ENCODE measurements at places on chromosomes 1 and 21.

- DNase-seq = no peak
These were observed 38.9 kb downstream of the EPHB2 start for GRCh38 chr1:22749503-22749902.

DNA sequence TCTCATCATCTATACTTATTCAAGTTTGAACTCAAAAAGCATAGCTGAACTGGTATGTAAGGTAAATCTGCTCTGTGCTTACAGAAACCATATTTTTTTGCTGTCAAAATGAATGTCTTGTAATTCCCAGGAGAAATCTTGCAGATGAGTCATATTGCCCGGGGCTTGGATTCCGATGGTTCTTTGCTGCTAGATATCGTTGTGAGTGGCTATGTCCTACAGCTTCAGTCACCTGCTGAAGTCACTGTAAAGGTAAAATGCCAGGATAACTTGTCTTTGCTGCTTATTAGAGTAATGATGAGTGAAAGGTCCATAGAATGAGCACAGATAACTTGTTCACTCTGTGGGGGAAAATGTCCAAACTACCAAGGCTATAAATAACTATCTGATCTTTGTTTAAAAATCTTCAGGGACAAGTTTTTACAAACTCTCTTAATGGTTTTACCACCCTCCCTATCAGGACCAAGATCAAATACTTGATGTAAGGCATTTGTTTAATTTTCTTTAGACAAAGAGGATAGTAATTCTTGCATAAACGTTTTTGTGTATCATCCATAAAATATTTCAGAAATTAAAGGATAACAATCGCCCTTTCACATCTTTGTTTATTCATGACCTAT lies 222.3 kb downstream of the TPR start:
- no peak for DNase-seq

DNA sequence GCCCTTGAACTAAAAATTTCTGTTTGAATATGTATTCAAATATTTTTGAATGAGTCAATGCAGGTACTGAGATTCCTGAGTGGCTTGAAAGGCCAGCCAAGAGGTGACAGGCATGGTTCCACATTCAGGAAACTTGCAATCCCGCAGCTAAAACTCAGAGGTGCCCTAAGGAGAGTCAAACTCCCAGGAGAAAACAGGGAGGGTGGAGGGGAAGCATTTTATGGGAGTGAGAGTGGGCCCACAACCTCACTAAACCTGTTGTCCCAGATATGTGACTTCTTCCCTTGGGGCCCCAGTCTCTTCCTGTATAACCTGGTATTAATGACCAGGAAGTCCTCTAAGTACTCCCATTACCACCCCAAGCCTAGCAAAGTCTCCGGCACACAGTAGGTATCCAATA lies 189.6 kb downstream of the PLPP3 start:
- no peak for DNase-seq

DNA sequence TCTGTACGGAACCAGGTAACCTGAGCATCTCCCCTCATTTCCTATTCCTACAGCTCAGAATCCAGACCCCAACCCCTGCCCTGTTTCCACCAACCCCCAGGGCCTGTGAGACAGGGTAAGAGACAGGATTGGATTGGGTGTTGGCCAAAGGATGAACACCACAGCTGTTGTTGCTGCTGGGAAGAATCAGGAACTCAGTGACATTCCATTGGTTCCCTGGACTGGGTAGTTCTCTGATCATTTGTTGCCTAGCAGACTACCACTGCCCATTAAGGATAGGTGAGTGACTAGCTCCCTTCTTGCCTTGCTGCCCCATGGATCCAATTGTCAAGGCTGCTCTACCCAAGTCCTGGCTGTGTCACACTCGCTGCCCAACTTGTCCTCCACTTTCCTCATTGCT lies 10.0 kb downstream of the NCSTN start:
- no peak for DNase-seq

DNA sequence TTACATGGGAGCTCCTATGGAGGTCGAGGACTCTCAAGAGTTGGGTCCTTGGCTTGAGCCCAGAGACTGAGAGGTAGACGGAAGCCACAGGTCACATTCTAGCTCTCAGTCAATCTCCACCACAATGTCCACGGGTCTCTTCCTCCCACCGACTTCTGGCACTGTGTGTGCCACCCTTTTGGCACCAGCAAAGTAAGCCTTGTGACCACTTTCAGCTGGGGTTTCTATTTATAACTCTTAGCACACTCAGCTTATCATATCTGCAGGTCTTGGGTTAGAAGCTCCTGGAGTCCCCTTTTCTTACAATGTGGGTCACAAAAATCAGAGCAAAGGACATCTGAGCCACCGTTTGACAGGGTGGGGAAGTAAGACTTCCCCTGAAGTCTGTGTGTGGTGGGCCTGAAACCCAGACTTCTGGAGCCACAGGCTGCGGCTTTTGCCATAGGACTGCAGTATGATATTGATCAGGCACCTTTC lies 28.3 kb downstream of the NCMAP start:
- DNase-seq = no peak
